ENCODE measurements at places on chromosomes 16 and 17.

- DNase-seq: no peak
Observed at GRCh38 chr17:12856416-12856815, 67.1 kb downstream of the ARHGAP44 start.

DNA sequence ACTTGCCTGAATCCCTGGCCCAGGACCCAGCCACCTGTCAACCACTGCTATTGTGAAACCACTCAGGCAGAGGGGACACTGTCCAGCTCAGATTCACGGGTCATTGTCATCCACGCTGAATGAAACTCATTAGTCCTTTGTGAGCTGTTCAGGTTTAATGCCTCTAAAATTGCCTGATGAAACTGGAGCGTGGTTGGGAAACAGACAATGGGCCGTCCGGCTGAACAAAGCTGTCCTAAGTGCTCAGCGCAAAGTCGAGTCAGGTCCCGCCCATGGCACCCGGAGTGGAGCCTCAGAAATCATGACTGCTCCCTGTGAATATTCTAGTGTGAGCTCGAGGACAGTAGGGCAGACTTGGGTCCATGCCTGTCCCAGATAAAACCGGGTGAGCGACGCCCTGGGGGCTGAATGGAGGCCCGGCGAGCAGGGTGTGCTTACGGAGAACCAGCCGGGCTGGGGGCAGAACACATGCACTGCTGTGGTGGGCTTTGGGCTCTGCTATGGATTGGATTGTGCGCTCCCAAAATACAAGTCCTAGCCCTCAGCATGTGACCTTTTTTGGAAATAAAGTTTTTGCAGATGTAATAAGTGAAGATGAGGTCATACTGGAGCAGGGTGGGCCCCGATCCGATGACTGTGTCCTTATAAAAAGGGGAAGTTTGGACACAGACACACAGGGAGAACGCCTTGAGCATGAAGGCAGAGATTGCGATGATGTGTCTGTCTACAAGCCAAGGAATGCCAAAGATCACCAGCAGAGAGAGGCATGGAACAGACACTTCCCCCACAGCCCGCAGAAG lies 12.9 kb upstream of the CMIP start:
- no peak for DNase-seq

GRCh38 chr16:1884155-1884760 lies 12.3 kb upstream of the MEIOB start:
- DNase-seq: no peak

DNA sequence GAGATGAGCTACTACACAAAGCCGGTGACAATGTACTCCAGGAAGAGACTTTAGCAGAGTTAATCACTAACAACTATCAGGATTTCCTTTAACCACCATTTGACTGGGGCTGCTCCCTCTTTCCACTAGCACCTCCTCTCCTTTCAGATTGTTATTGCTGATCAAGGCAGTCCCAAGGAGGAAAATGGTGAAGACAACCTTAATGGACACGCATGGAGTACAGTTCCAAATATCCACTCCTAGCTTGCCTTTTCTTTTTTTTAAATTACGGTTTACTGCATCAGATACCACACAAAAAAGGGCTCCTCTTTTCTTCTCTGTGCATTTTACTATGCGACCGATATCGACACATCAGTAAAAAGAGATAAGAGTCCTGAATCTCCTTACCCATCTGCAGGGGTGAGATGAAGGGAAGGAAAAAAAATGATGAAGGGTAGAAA lies 30.9 kb downstream of the FAM222B start:
- no peak for DNase-seq

DNA sequence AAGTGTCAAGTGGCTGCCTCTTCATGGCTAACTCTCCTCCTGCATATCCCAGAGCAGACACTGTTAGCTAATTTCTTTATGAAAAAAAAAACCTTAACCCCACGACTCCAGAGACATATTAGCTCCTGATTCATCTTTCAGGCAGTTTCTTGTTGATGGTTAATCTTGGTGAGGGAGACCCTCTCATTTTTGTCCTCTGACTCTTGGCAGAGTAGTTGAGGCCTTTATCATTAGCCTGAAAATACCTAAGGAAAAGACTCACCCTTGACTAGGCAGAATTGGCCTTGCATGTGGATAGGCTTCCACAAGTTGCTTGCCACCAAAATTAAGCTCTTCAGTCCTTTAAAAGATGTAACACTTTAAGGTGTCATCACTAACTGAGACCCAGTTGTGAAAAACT lies 4.0 kb downstream of the CRYBA1 start:
- no peak for DNase-seq

- no peak for DNase-seq
Observed at GRCh38 chr16:20353379-20353778, 864 bp upstream of the UMOD start.

GRCh38 chr17:69452664-69453260 lies 38.3 kb downstream of the MAP2K6 start:
- no peak for DNase-seq

DNA sequence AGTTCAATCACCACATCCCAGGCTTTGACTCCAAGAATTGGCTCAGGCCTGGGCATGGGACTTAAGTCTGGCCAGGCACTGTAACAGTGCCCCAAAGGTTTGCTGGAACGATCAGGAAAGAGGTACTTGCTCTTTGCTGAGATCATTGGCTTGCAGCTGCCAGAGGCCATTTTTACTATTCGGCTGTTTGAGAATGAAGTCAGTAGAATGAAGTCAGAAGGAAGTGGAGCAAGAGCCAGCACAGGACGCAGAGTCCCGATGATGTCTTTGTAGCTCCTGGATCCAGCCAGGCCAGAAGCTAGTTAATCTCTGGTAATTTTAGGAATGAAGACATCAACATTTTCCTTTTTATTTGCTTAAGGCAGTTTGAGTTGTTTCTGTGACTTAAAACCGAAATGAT lies 195.5 kb downstream of the RAB11FIP4 start:
- no peak for DNase-seq

DNA sequence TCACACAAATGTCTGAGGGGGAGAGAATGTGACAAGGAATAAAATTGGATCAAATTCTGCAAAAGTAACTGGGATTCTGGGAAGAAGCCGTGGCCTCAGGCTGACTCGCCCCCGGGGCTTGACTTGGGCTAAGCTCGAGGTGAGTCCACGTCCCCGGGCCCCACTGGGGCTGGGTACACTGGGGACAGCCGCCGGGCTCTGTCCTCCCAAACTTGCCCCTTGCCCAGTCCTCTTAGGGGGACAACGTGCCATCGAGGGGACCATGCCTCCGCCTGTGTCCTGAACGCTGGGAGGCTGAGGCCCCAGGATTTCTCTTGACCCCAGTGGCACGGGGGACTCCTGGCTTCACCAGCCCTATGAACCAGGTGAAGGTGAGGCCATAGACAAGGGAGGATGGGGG lies 21.1 kb downstream of the DOC2B start:
- no peak for DNase-seq

DNA sequence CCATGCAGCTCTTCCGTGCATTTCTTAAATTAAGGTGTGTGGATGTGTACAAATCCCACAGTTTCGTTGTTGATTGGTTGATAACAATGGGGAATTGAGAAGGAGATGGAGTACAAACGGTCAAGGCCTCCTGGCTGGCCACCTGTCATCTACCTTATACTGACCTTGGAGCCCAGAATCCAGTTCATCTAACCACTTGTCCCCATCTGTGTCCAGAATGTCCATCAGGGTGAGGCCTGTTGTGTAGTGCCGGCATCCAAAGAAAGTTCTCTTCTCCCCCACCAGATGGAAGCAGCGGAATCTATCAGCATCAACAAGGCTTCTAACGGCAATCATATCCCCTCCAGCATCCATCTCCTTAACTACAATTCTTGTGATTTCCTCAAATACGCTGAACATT lies 1.5 kb downstream of the GSDMB start:
- DNase-seq: no peak

DNA sequence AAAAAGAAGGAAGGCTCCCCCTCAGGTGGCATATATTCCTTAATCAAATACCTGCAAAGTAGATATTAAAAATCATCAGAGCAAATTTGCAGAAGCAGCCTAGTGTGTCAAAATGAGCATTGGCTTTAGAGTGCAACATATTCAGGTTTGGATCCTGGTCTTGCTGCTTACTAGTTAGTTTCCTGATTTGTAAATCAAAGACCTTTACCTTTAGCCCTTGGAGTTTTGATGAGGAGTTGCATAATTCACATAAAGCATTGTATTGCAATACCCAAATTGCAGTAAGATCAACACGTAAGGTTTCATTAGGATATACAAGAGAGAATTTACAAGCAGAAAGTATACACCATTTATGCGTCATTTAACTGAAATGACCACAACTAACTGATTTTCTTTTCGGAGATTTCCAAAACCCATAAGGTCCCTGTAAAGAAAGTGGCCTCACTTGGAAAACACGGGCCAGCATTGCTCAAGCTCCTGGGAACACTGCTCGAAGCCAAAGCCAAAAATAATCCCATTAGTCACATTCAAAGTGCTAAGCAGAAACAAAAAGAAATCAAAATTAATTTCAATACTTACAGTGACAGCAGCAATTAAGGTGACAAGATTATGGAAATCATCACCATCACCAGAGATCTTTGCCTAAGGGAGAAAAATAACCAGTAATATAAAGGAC lies 415.9 kb upstream of the ERCC4 start:
- no peak for DNase-seq

- DNase-seq: peak; percentile 40
Observed at GRCh38 chr17:78130437-78131101, at the start of gene TMC8. Gene TMC8, plus strand, starts transcription at chr17:78130771. Its CDS starts 818 bp downstream, at chr17:78131589.

GRCh38 chr17:8608001-8608400 lies 22.5 kb downstream of the MYH10 start:
- DNase-seq: no peak

DNA sequence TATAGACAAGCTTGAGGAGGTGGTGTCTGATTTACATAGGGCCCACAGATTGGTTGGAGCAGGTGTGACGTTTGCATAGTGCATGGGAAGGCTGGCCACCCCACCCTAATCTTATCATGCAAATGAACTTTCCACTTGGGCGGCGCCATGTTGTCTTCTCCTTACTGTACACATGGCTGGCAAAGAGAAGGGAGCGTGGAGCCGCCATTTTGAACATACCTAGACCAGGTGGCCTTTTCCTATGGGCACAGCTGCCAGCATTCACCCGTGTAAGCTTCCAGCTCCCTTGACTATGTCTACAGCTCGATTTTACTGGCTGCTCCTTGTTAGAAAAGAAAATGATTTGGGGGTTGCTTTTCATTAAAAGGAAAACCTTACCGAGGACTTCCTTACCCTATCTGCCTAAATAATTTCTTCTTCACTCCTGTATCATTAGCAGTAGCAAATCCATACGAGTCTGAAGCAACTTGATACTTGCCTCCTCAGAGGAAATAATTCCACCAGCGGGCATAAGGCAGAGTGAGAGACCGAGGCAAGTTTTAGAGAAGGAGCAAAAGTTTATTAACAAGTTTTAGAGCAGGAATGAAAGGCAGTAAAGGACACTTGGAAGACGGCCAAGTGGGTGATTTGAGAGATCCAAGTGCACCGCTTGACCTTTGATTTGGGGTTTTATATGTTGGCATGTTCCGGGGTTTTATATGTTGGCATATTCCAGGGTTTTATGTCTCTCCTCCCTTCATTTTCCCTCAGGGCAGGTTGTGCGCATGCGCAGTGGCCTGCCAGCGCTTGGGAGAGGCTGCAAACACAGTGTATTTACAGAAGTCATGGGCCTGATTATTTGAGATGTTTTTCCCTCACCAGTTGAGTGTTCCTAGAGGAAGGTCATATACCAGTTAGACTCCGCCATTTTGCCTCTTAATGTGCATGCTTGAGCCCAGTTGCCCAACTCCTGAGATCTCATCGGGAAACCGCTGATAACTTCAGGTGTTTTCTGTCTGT lies 65.7 kb downstream of the MARF1 start:
- no peak for DNase-seq

GRCh38 chr17:47611372-47612350 lies 38.1 kb upstream of the KPNB1 start:
- DNase-seq: no peak

- DNase-seq: no peak
Observed at GRCh38 chr17:17935321-17936271, 36.6 kb downstream of the TOM1L2 start.

DNA sequence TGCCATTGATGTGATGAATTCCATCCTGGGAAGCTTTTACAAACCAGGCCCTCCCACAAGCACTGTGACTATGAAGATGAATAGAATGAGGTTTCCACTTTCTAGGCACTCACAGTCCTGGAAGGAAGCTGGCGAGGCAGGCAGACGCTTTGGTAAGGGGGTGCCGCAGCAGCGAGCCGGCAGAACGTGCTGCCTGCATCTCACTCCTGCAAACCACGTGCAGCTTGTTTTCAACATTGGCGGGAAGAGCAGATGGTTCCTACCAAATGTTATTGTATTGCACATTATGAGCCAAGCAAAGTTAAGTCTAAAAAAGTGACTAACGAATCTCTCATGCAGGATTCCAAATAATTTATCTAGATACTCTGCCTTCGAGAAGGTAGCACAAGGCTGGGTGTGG lies 3.7 kb upstream of the DNAI2 start:
- no peak for DNase-seq

GRCh38 chr17:40598619-40599467 lies 33.6 kb upstream of the CCR7 start:
- DNase-seq: peak; percentile 67

DNA sequence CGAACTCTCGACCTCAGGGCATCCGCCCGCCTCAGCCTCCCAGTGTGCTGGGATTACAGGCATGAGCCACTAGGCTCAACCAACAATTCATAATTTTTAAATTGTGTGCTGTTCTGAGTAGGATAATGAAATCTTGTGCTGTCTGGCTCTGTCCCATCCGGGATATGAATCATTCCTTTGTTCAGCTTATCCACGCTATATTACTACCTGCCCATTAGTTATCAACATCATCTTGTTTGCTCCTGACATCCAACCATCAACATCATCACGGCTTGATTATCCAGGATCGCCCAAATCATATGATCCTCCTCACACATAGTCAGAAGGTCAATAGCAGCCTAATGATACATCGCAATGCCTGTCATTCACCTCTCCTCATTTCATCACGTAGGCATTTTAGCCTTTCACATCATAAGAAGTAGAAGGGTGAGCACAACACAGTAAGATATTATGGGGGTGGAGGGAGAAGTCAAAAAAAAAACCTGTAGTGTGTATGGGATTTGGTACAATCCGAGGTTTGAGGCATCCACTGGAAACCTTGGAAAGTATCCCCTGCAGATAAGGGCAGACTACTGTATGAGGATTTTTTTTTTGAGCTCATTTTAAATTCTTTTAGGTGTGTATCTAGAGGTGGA lies 77.0 kb upstream of the SIAH1 start:
- no peak for DNase-seq

DNA sequence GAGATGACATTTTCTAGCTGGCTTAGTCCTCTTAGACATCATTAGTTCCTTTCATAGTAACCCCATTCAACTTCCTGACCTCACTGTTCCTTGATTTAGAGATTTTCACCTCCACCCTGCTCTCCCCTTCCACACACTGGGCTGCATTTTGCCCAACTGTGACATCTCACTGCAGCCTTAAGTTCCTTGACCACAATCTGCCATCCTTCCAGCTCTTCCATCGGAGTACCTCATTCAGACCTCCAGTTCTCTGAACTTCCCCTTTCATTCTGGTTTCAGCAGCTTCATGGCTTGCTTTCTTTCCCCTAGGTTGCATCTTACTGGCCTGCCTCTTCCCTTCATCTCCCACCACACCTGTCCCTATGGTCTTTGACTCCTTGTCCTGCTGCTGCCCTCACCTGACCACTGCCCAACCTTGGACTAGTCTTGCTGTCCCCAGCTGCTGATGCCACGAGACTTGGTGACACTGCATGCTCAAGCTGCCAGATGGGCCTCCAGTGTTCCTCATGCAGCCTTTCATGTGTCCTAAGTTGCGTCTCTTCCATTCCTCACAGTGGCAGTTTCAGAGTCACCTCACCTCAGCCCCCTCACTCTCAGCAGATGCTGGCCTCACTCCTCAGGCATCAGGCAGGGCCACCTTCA lies 40.8 kb downstream of the NUP88 start:
- DNase-seq: no peak
